ENCODE measurements at places on chromosomes 3 and 15.
A peak's percentile ranks its signal among the peaks of the same experiment; 100 is the strongest.

GRCh38 chr15:78149805-78150751 lies 916 bp downstream of the IDH3A start:
- peak; percentile 67 for DNase-seq

GRCh38 chr3:62046326-62046725 lies 327.0 kb downstream of the FEZF2 start:
- no peak for DNase-seq

- no peak for DNase-seq
Observed at GRCh38 chr3:35320646-35321407, 318.5 kb upstream of the ARPP21 start.

DNA sequence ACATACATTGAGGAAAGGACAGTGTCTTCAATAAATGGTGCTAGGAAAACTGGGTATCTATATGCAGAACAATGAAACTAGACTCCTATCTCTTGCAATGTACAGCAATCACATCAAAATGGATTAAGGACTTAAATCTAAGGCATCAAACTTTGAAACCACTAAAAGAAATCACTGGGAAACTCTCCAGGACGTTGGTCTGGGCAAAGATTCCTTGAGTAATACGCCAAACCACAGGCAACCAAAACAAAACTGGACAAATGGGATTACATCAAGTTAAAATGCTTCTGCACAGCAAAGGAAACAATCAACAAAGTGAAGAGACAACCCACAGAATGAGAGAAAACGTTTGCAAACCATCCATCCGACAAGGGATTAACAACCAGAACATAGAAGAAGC lies 14.5 kb downstream of the LAMP3 start:
- no peak for DNase-seq

- no peak for DNase-seq
Observed at GRCh38 chr3:128464188-128464587, 2.5 kb downstream of the DNAJB8 start.

DNA sequence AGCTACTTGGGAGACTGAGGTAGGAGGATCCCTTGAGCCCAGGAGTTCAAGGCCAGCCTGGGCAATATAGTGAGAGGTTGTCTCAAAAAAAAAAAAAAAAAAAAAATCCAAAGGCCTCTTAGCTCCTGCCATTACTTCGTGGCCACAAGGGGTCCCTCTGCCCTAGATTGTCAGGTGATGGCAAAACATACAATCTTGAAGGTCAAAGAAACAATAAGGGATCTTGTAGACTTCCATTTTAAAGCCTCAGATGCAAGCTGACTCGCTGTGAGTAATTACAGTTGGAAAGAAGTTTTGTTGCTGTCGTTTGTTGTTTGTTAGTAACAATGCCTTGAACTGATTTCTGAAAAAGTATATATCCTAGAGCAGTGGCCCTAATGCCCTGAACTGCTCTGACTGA lies 55.9 kb upstream of the PLCL2 start:
- no peak for DNase-seq

DNA sequence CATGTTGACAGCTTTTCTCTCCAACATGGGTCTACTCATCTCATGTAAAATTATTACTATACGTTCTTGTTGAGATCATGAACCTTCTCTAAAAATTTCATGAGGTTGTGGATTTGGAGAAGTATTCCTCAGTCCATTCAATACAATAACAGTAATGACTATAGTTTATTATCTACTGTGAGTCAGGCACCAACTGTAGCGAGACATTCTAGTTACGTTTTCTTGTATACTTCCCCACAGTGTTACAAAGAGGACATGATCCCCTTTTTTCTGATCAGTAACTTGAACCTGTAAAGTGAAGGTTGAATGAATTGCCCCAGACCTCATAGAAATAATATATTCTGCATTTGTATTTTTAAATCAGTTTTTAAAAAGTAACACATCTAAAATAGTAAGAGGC lies 76.4 kb downstream of the AKAP13 start:
- no peak for DNase-seq

DNA sequence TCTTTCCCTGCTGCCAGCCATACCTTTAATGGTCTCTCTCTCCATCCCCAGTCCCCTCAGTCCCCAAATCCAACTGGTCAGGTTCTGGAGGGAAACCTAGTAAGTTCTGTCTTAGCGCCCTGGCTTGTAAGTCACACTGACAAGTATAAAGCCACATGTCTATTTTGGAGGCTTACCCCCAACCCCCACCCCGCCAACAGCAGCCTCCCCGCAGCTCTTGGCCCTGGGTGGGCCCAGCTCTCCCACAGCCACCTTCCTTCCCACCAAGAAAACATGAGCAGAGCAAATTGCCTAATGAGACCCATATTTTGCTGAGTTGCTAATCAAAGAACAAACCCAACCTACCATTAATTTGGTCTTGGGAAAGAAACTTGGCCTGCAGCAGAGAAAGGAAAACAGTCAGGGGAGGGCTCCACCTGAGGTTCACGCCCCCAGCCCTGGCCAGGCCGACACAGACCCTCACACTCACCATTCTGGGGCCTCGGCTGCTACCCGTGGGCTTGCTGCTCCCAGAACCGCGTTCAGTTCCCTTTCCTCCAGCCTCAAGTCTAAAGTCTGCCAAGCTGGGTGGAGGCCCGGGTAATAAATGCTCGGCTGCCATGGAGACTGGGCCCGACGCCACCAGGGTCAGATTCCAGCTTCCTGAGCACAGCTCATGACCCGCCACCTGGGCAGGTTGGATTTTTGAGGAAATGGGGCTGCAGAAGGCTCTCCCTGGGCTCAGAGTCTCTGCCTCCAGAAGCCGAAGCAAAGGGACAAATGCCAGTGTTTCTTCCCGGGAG lies at the start of gene CALML4:
CALML4 (minus strand) TSS at position 557 of the 782 bp plus-strand sequence; CDS start at position 472, 85 bp downstream.
- DNase-seq = peak; percentile 24

- DNase-seq = no peak
Observed at GRCh38 chr3:39358333-39358732, 24.8 kb upstream of the SLC25A38 start.

DNA sequence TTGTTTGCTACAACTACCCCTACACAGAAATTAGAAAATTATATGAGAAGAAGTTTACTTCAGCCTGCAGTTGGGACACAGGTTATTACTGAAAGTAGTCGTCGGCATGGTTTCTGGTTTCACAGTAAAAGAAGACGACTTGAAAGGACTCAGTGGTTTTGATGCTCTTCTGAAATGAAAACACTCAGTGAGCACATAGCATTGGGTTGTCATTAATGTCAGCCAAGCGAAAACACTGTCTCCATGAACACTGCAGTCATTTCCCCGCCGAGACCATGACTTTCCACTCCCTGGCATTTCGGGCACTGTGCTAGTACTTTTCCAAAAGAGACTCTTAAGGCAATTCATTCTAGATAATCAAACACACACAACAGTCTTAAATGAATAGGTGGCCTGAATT lies 69.2 kb upstream of the ICE2 start:
- DNase-seq = no peak

DNA sequence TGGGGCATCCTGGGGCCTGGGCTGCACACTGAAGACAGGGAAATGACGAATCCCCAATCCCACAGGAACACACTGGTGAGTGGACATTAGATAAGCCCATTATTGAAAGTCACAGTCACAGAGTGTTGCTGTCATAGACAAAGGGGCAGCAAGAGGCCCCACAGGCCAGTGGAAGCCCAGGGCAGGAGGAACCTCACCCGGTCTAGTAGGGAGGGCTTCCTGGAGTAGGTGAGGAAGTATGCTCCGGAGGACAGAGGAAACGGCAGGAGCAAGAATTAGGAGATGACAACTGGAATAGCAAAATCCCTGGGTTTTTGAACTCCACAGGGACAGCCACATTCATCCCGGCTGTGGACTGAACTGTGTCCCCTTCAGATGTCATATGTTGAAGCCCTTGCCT lies 101.2 kb downstream of the TPRA1 start:
- no peak for DNase-seq

GRCh38 chr15:99412626-99413025 lies 153.2 kb upstream of the MEF2A start:
- DNase-seq = no peak

GRCh38 chr15:82136120-82136519 lies 90.3 kb upstream of the MEX3B start:
- DNase-seq = no peak

DNA sequence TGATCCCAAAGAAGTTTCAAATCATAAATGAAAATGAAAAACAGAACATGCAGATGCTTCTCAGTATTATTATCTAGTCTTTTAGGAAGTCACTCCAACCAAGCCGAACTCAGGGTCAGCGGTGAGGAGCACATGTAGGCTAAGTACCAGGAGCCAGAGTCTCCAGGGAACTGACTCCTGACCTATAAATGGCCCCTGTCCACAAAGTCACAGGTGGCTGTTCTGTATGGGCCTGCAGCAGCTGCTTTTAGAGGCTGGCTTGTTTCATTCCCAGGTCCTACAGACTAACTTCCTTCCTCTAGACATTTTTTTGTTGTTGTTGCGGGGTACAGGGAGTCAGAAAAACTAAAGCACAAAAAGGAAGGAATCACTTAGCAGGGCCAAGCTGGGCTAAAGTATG lies 54.6 kb downstream of the DAPK2 start:
- DNase-seq = no peak

DNA sequence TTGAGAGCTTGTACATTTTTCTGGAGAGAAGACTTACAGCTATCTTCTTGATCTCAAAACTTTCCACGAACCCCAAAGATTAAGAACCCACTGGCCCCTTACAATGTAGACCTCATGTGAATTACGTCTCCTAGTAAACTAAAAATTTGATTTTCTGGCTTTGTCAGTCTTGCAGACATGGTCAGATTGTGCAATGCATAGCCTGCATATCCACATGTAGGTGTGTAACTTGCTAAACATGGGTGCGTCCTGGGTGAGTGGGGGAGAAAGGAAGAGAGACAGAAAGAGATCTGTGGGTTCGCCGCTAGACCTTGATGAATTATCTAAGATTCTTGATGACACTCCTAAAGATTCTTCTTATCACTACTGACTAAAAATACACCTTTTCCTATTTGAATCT lies 561.2 kb upstream of the MDFIC2 start:
- DNase-seq = no peak

DNA sequence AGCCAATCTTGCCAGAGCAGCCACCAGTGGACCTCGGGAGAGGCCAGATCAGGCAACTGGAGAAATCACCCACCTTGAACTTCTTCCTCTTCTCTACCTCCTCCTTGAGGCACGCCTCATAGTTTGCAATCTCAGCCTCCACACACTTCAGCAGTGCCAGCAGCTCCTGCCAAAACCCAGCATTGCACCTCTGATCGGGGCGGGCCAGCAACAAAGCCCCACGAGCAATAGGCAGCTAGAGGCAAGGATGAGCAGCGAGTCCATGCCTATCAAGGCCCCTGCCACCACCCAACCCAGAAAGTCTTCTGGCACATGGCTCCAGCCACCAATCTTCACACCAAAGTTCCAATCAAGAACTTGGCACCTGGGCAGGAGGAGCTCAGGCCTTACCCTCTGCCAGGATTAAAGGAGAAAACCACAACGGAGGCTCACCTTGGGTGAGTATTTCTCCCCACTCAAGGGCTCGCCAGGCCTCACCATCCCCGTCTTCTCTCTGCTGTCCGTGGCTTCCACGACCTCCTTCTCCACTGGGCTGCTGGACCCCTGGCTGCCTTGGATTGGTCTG lies 42.1 kb downstream of the SEMA3G start:
- no peak for DNase-seq

GRCh38 chr15:99104788-99105513 lies at the start of gene SYNM:
Gene SYNM, plus strand, starts transcription at chr15:99105080. Its CDS starts 120 bp downstream, at chr15:99105200.
- peak; percentile 82 for DNase-seq

- no peak for DNase-seq
Observed at GRCh38 chr3:15645246-15645645, 43.7 kb downstream of the BTD start.

- DNase-seq = peak; percentile 23
Observed at GRCh38 chr3:38454178-38454883, 641 bp downstream of the ACVR2B start.

DNA sequence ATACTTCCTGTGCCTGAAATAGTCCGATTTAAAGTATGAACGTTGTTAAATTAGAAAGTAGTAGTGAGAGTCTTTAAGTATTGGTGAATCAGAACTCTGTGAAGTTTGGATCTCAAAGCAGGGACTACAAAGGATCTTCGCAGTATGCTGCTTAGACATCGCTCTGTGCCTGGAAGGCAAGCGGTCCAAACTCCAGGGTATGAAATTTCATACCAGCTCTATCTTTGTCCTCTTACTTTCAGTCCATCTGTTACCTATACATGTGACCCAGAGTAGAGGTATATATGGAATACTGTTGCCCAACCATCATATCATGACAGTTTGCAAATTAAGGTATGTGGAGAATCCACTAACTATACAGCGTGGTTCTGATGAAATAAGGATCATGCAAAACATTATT lies 34.5 kb downstream of the VPS8 start:
- DNase-seq = no peak

DNA sequence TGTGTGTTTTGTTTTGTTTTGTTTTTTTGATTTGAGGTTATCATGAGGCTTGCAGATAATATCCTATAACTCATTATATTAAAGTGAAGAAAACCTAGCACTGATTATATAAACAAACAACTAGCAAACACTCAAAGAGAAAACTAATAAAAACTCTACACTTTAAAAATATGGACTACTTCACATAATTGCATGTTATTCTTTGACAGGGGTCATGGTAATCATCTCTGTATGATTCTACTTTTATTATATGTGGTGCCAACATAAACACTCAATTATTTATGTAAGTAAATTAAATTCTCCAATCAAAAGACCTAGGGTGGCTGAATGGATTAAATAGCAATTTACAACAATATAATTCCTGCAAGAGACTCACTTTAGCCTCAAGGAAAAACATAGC lies 44.6 kb upstream of the P3H2 start:
- DNase-seq = peak; percentile 27

DNA sequence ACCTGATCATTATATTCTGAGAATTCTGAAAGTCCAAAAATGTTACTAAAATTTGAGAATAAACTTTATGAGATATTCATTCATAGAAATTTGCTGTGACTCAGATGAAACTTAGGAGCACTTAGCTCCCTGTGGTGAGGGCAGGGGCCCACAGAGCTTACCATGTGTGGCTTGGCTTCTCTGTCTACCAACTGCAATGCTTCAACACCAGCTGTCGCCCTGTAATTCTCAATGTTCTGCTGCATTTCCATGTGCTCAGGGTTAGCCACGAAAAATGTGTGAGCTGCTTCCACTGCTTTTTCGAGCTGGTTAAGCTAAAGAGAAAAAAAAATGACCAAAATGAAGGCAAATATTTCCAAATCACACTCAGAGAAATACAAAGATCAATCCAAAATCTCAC lies 125.6 kb downstream of the P3H2 start:
- DNase-seq = no peak

- DNase-seq = no peak
Observed at GRCh38 chr15:75835990-75836958, 7.0 kb upstream of the UBE2Q2 start.

DNA sequence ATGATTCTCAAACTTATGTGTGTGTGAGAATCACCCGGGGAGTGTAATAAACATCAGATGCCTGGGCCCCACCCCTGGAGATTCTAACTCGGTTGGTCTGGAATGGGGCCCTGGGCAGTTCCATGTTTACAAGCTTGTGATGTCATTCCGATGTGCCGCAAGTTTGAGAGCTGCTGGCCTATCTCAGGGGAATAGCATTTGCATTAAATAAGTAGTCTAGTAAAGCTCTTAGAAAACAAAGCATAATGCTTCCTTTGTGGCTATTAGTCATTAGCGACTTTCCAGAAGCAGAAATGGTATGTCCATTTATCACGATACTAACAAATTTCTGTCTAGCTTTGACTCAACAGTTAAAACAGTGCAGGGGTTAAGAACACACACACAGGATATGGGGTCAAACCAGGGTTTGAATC lies 20.9 kb downstream of the PGBD4 start:
- DNase-seq = no peak

- DNase-seq = no peak
Observed at GRCh38 chr15:32908135-32908801, 190.5 kb downstream of the GREM1 start.

- DNase-seq = no peak
Observed at GRCh38 chr15:95843241-95843910, 487.1 kb upstream of the NR2F2 start.

Measured in NCI-H2081 (cell line).